Activated CD4-positive, alpha-beta T cell treated with anti-CD3 and anti-CD28 coated beads for 4 hours (primary cell): ENCODE measurements at places on chromosomes 4 and X.

DNA sequence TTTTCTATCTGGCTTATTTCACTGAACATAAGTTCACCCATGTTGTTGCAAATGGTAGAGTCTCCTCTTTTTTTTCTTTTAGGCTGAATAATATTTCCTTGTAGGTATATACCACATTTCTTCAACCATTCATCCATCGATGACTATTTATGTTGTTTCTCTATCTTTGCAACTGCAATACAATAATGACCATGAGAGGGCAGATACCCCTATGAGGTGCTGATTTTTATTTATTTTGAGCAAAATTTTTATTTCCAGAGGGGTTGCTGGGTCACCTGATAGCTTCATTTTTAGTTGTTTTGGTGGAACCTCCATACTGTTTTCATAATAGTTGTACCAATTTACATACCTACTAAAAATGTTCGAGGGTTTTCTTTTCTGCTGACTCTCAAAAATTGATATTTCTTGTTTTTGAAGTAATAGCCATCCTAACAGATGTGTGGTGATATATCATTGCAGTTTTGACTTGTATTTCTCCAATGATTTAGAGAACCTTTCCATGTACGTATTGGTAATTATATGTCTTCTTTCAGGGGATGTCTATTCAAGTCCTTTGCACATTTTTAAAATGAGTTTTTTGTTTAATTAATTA is 1697.0 kb downstream of the PCDH7 start:
- no peak for DNase-seq

GRCh38 chr4:44668526-44668925 is 9.7 kb upstream of the GUF1 start:
- no peak for DNase-seq

DNA sequence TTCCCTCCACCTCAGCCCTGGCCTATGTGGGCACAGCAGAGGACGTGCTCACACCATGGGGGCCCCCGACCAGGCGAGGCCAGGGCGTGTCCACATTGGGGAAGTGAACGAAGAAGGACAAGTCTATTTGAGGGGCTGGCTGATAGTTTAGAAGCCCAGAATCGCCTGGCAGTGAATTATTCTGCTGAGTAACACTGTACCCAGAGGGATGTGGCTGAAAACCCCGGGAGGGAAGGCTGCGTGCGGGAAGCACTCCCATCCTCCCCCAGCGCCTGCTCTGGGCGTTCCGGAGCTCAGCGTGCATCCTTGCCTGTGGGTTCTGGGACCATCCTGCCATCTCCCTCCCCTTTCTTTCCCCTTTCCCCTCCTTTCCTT is 66.6 kb downstream of the TRMT44 start:
- DNase-seq = no peak

- DNase-seq = no peak
These were observed 10.6 kb upstream of the ZNF718 start for GRCh38 chr4:113732-114131.

GRCh38 chr4:54371173-54371572 is 142.1 kb downstream of the PDGFRA start:
- DNase-seq = no peak

DNA sequence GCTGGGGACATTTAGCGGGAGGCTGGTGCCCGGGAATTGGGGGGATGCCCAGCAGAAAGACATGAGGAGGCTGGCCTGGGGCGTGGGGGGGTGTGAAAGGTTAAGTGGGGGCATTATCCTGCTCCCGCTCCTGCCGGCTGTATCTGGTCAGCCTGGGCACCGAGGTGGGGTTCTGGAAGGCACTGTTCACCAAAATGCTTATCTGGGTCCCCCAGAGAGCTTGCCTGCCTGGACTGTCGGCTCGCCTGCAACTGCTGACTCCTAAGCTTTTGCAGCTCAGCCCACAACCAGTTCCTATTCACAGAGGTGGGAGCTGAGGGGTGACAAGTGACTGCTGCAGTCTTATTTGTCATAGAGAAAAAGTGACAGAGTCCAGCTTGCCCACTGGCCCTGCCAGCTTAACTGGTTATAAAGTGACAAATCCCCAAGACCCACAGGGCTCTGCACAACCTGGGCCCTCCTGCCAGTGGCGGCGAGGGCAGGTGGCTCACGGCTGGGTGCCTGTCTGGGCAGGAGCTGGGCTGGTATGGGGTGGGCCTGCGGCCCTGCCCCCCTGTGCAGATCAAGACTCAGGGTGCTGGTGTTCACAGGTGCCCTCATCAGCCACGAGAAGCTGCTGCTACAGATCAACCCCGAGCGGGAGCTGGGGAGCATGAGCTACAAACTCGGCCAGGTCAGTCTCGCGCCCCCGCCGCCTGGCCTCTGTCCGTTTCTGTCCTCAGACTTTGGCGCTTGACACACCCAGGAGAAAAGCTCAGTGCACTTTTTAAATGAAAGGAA is 23.7 kb upstream of the MSANTD1 start:
- DNase-seq = no peak
